ENCODE measurements at places on chromosomes 3 and 15.

DNA sequence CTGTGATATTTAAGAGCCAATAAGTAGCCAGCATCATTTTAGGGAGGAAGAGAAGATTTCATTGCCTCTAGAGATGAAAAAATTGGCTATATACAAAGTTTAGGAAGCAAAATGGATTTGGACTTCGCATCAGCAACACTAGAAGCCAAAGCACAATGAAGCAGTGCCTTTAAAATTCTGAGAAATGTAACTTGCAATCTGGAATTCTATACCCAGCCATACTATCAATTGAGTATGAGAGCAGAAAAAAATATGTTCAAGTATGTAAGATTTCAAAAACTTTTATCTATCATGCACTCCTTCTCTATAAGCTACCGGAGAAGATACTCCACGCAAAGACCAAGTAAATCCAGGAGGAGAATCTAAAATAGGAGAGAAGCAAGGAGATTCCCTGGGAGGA is 47.4 kb upstream of the ATP13A3 start:
- no peak for DNase-seq

DNA sequence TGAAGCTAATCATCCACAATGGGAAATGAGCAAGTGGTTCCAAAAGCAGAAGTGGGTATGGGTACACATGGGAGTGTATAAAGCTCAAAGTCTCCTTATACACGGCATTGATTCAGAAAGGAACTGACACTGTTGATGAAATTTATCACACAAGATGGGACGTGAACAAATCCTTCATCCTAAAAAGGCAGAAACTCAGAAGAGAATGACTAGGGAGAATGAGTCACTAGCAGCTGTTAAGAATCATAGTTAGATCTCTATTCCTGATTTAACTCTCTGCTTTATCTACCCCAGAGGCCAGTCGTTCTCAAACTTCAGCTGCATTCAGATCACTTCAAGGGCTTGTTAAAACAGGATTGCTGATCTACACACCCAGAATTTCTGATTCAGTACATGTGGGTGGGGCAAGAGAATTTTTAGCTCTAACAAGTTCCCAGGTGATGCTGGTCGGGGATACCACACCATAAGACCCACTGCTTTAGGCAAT is 97.7 kb upstream of the PHLDB2 start:
- no peak for DNase-seq

DNA sequence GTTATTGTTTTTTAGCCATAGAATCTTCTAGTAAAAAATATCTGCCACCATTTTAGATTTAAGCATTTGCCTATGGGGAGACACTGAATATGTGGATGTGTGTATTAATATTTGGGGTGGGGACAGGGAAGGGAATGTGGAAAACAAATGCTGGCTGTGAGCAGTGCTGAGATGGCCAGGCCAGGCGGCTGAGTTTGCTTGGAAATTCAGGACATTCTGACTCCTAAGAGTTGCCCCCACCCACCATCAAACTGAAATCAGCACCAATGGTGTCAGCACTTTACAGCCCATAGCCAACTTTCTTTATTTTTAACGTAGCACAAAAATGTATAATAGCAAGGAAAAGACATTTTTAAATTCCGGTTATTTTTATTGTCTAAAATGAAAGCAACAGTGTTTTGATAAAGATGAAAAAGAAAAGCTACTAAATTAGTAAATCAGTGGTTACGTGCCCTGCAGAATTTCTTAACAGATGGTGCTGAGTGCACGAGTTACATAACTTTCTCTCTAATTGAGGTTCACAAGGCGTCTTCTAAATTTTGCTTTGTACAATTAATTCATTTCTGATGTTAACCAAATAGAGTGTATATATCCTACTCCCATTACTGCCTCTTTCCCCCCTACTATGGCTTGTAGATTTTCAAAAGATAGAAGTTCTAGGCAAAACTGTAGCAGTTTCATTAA is 34.0 kb downstream of the B3GALNT1 start:
- no peak for DNase-seq

GRCh38 chr3:29484633-29485032 is 203.8 kb downstream of the RBMS3 start:
- DNase-seq: no peak

GRCh38 chr3:22106213-22106896 is 355.3 kb upstream of the ZNF385D start:
- DNase-seq: peak; percentile 73

DNA sequence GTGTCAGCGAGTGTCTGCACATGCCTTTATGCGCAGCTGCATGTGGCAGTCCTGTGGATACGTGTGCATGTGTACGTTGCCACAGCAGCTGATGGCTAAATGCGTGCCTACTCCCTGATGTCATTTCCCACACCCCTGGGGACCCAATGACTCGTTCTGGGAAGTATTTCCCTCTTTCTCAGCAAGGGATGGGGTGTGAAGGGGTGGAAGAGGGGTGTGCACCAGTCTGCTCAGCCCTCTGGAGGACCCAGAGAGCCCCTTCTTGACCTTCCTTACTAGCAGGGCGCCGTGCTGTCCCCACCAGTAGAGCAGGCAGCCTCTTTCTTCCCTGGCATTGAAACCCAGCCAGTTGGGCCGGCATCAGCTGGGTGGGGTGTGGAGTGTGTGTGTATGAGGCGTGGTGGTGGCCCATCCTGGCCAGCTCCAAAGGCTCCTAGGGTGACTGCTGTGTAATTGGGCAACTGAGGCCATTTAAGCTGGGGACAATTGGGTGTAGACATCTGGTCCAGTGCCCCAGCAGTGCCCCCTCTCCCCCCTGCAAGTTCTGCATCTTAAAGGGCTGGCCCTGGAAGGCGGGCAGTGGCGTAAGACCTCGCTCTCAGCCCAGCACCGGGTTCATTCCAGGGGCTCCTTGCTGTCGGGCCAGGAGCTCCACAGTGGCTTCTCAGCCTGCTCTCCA is 19.2 kb downstream of the SNX33 start:
- DNase-seq: no peak

DNA sequence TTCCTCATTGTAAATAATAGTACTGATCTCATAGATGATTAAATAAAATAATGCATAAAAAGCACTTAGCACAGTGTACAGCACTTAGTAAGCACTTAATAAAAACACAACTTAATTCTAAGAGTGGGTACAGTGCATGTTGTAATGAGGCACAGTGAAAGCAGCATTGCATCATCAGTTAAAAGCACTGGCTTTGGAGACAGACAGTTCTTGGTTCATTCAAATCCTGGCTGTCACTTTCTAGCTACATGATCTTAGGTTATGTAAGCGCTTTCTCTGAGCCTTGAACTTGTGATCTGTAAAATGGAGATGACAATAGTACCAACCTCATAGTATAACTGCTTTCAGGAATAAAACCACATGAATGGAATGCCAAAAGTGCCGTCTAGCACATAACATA is 151.5 kb downstream of the DPH6 start:
- no peak for DNase-seq

DNA sequence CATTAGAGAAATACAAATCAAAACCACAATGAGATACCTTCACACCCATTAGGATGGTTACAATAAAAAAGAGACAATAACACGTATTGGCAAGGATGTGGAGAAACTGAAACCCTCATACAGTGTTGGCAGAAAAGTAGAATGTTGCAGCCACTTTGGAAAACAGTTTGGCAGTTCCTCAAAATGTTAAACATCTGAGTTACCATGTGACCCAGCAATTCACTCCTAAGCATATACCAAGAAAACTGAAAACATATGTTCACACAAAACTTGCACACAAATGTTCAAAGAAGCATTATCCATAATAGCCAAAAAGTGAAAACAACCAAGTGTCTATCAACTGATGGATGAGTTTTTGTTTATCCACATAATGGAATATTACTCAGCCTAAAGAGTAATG is 166.9 kb upstream of the FAM3D start:
- DNase-seq: no peak

DNA sequence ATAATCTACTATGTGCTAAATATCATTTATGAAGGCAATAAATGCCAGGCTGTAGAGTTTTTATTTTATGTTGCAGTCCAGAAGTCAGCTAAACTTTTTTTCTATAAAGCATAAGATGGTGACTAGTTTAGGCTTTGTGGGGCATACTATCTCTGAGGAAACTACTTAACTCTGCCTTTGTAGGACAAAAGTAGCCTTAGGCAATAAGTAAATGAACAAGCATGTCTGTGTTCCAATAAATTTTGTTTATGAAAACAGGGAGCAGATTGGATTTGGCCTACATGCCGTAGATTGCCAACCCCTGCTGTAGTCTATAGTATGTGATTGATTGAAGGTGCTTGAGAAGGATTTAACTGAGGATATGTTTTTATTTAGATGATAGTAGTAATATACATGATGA is 502.5 kb upstream of the NAALADL2 start:
- DNase-seq: no peak

DNA sequence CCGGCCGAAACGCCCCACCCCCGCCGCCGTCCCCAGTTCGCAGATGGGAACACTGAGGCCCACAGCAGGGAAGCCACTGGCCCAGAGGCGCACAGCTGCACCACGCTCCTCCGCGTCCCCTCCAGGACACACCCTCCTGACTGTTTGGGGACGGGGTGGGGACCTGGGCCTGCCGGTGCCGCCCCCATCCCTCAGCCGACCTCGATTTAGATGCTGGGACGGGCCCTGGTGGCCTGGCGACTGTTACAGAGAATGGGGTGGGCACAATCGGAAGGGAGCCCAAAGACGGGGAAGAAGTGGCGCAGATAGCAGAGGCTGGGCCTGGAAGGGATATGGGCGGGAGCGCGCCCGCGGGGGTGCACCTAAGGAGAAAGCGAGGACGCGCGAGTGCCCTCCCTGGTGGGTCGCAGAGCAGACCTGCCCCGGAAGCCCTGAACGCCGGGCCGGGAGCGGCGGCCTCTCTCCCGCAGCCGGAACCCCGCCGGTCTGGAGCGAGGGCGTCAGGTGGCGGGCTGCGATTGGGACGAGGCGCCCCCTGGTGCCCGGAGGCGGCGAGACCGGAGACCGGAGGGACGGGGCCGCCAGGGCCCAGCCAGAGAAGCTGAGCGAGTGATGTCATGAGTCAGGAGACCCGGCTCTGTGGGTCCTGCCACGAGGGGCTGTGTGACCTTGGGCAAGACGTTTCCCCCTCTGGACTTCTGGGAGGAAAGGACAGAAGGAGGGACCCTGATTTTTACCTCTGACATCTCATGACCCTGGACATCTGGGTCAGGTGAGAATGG is 78.4 kb downstream of the IQSEC1 start:
- no peak for DNase-seq

- no peak for DNase-seq
These were observed 83.8 kb upstream of the PPIB start for GRCh38 chr15:64246364-64247189.

DNA sequence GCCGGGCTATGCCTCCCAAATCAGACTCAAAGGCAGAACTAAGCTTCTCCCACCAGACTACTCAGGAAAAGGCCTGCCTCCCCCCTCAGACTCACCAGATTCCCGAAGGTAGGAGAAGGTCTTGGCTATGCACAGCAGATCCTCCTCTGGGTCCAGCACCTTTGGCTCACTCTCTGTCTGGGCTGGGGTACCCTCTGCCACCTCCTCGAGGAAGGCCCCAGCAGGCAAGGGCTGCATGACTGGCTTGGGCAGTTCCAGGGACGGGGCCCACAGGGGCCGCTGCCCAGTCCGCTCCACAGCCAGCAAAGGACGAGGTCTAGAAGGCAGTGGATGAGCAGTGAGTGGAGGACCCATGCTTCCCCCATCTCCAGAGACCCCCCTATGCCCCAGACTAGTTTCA is 3.3 kb downstream of the CISH start:
- DNase-seq: no peak

DNA sequence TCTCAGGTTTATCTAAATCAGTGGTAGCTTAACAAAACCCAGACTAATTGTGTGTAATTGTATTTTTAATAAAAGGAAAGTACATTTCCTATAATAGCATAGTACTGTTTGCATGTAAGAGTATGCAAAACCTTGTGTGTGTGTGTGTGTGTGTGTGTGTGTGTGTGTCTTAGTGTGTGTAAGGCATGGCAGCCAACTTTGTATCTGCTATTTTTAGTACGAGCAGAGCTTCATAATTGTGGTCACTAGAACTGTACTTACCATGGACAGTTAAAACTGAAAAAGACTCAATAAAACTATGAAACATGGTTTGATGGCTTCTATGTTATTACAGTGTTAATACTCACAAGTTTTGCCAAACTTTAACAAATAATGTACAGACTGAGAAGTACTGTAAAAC is 6.2 kb downstream of the P2RY1 start:
- no peak for DNase-seq

GRCh38 chr3:47065058-47065457 is 85.6 kb downstream of the NBEAL2 start:
- no peak for DNase-seq

- peak; percentile 93 for DNase-seq
These were observed 40.1 kb upstream of the SEMA4B start for GRCh38 chr15:90160781-90161727.

- DNase-seq: no peak
These were observed 157.7 kb downstream of the SMAD6 start for GRCh38 chr15:66859688-66860253.

DNA sequence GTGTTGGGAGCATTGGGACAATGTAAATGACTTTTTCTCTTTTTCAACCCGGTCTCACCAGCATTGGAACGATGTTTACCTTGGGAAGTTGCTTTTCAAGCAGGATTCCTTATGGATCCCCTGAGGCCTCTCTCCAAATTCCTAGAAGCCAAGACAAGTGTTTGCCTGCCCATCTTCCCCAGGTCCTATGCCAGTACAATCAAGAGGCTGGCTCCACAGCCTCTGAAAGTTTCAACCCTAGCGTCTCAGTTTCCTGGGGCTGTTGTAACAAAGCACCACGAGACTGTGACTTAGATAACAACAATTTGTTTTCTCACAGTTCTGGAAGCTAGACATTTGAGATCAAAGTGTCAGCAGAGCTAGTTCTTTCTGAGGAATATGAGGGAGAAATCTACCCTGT is 347.2 kb upstream of the UMPS start:
- no peak for DNase-seq

DNA sequence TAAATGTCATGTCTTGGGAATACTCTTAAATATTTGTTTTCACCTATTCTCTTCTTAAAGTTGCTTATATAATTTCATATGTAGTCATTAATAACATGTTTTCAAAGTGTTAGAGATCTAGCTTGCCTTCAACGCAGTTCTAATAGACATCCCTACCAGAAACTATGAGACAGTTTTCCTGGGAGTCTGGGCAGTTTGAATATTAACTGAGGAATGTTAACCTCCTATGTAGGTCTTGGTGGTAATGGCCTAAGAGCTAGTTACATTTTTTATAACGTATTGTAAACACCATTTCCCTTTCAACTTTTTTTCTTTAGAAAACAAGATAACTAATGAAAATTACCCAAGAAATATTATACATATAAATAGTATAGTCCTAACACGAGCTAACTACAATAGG is 328.2 kb downstream of the TIGIT start:
- DNase-seq: no peak
